Stimulated activated CD4-positive, alpha-beta T cell treated with anti-CD3 and anti-CD28 coated beads, Interleukin-15, amount 100 ng/mL, for 1 hour (primary cell): ENCODE measurements at places on chromosomes 4 and X.

DNA sequence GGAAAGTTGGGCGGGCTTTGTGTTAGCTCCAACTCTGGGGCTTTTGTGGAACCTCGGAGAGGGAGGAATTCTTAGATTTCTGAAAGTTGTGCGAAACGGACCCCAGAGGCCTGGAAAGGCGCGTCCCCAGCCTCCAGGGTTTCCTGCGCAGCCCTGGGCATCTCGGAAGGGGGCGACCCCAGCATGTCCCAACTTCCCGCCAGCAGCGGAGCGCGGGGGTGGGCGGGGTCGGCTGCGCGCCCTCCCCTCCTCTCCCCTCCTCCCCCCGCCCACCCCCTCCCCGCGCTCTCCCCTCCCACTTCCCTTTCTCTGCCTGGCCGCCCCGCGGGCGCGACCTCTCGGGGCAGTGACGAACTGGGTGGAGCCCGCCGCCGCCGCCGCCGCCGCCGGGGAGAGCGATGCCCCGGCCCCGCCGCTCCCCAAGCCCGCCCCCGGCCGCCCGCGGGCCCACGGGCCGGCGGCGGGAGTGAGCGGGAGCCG, 16.8 kb downstream of the PTTG2 start:
- peak; percentile 66 for DNase-seq

DNA sequence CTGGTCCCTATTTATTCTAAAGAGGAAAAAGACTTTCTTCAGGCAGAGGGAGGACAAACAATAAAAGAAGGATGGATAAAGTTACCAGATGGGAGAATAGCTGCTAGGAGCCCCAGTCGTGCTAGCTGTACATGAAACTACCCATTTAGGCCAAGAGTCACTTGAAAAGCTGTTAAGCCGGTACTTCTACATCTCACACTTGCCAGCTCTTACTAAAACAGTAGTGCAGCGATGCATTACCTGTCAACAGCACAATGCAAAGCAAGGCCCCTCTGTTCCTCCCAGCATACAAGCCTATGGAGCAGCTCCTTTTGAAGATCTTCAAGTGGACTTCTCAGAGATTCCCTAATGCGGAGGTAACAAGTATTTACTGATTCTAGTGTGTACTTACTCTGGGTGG, 1138.8 kb downstream of the ARAP2 start:
- no peak for DNase-seq

DNA sequence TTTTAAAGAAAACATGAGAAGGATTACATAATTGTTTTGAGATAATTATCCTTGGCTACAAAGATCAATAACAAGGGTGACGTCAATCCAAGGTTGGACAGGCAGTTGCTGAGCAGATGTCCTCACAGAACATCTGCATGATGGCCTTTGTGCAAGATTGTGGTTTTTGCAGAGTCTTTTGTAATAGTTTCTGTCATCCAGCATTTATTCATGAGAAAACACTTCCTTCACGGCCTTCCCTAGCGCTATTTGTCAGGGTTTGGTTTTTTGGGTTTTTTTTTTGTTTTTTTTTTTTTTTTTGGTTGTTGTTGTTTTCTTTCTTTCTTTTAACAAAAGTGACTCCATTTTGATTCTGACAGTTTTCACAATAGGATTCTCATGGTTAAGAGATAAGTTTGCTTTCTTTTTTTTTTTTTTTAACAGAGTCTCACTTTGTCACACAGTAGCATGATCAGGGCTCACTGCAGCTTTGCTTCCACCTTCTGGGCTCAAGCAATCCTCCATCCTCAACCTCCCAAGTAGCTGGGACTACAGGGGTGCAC, 31.5 kb upstream of the ELF2 start:
- DNase-seq, result no peak

- no peak for DNase-seq
Measured at GRCh38 chr4:83251447-83251830, 33.2 kb downstream of the COQ2 start.

- DNase-seq, result no peak
Measured at GRCh38 chrX:67524950-67525691, 18.7 kb upstream of the AR start.

DNA sequence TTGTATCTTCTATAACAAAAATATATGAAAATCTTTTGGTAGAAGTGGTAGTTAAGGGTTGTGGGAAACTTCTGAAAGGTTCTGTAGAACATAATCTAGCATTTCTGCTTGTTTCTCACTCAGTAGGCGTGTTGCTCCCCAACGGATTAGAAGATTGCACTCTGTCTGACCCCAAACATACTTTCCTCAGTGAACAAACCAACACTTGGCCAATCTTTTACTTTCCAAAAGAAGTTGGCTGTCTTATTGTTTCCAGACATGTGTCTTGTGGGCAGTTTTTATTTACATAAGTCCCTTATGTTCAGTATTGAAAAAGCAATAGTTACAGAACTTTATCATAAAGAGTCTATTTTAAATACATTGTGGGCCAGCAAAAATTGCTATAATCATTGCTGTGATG, 312.8 kb upstream of the EPHA5 start:
- no peak for DNase-seq

- DNase-seq, result no peak
Measured at GRCh38 chr4:77833126-77833724, 14.1 kb upstream of the CNOT6L start.

DNA sequence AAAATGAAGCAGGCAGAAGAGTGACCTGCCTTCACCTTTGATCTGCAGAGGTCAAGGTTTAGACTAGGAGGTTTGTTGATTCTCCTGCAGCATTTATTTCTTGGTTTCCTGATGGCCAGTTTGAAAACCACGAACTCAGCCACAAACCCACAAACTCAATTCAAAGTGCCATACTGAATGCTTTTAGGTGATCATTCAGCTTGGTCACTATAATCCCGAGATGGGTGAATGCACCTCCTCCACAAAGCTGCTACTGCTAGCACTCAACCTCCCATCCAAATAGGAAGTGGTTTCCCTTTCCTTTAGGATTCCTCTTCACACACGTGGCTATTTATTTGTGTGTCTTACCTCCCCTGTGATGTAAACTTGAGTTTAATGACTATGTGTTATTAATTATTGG, 225.2 kb downstream of the MID1 start:
- DNase-seq, result no peak

DNA sequence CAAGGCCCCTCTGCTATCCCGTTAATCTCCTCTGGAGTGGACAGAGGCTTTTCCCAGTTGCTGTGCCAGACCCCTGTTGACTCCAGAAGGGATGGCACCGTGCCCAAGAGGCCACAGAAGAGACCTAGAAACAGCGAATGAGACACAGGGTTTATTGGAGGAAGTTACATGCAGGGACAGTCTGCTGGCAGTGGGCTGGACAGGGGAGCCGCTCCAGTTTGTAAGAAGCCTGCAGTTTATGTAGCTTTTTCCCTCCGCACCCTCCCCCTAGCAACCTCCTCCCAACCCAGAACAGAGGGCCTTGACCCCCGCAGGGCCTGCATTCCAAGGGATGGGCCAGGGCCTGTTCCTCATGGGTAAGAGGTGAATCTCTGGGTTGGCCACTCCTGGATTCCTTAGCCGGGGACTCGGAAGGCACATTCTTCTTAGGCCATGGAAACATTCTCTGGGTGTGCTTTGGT, 216.8 kb upstream of the PSAPL1 start:
- DNase-seq, result no peak

GRCh38 chr4:1715002-1715758, 3.1 kb upstream of the SLBP start:
- no peak for DNase-seq

GRCh38 chr4:69490271-69490670, 5.4 kb downstream of the UGT2B4 start:
- no peak for DNase-seq

DNA sequence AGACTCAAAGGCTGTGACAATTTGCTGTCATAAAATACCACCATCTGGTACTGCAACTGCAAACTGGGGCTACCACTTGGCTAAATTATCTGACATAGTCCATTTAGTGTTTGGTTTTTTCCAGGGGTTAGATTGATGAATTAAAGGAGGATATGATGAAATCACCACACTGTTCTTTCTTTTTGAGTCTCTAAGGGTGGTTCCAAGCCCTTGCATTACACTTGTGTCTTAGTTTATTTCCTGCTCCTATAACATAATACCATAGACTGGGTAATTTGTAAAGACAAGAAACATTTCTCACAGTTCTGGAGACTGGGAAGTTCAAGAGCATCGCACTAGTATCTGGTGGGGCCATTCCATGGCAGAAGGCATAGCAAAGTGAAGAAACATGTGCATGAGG, 32.0 kb upstream of the CD38 start:
- no peak for DNase-seq
